ENCODE measurements at places on chromosomes 7 and 10.

GRCh38 chr10:124721330-124722045, 22.7 kb downstream of the FAM53B start:
- no peak for DNase-seq

GRCh38 chr10:78981970-78982281, 86.8 kb upstream of the ZMIZ1 start:
- DNase-seq, result no peak

GRCh38 chr7:101868191-101868950, 50.9 kb downstream of the CUX1 start:
- no peak for DNase-seq

- DNase-seq, result no peak
Observed at GRCh38 chr10:121558238-121558637, 40.0 kb downstream of the FGFR2 start.

GRCh38 chr7:127776776-127777386, 124.9 kb downstream of the SND1 start:
- no peak for DNase-seq

- DNase-seq, result no peak
Observed at GRCh38 chr7:134890246-134891240, 95.8 kb upstream of the AGBL3 start.

GRCh38 chr7:149620961-149621360, 123.4 kb upstream of the ZNF746 start:
- peak; percentile 76 for DNase-seq

GRCh38 chr10:71270301-71271220, 48.5 kb upstream of the SLC29A3 start:
- DNase-seq, result peak; percentile 43

GRCh38 chr7:159013825-159014289, 130.8 kb downstream of the VIPR2 start:
- no peak for DNase-seq

DNA sequence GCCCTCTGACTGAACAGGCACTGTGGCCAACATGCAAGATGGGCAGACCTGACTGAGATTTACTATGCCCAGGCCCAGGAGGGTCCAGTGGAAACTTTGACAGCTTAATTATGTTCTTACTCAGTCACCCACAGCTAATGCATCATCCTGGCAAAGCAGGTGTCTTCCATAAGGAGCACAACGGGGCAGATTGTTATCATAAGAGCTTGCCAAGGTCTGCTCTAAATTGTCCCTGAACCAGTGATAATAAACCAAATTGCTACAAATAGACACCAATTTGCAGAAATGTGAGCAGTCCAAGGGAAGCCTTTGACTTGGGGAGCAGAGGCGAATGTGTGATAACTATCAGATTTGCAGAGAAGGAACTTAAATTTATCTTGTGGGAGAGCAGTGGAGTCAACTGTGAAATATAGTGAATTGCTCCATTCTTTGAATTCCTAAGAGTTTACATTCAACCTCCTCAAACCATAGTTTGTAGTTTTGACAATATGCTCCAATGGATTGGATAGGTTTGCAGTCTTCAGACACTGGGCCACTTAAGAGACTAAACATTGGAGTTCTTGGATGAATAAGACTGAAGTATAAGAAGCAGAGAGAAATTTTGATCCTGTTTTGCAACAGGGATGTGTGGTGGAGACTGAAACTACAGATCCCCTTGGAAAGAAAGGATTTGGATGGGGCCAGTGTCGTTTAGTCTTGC, 494.7 kb downstream of the CCSER2 start:
- DNase-seq, result no peak

All from activated T-cell treated with anti-CD3 and anti-CD28 coated beads, Interleukin-2, amount 50 U/mL, for 24 hours (primary cell).